CD4-positive, alpha-beta T cell treated with Interleukin-2 at 100 ng/mL for 4 hours (primary cell): ENCODE measurements at places on chromosomes 3 and 15.

- DNase-seq, result no peak
Observed at GRCh38 chr3:177208223-177208622, 10.9 kb upstream of the TBL1XR1 start.

- DNase-seq, result no peak
Observed at GRCh38 chr3:194092881-194093301, 43.1 kb upstream of the HES1 start.

GRCh38 chr15:74788683-74789151, 6.8 kb downstream of the CSK start:
- peak; percentile 43 for DNase-seq

GRCh38 chr3:59326246-59327024, 276.6 kb upstream of the CFAP20DC start:
- DNase-seq, result no peak

- no peak for DNase-seq
Observed at GRCh38 chr15:76163457-76164295, 103.9 kb downstream of the TMEM266 start.

DNA sequence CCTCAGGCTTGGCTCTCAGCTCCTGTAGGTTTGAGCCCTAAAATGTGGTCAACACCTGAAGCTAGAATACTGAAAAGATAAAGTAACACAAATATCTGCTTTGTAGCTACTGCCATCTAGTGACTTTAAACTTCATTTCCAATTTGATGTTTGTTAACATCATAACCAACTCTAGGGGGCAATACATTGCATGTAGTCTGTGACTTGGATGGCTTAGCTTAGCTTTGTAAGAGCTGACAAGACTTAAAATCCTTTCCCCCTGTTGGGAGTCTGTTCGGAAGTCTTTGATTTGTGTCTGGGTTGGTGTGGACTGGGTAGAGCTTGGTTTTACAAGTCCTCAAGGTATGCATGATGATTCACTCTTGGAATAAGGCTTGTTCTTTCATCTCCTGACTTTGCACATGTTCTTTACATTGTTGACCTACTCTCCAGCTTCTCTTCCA, 51.7 kb downstream of the SCN11A start:
- DNase-seq, result peak; percentile 36

- no peak for DNase-seq
Observed at GRCh38 chr3:155166441-155166840, 86.3 kb downstream of the MME start.

DNA sequence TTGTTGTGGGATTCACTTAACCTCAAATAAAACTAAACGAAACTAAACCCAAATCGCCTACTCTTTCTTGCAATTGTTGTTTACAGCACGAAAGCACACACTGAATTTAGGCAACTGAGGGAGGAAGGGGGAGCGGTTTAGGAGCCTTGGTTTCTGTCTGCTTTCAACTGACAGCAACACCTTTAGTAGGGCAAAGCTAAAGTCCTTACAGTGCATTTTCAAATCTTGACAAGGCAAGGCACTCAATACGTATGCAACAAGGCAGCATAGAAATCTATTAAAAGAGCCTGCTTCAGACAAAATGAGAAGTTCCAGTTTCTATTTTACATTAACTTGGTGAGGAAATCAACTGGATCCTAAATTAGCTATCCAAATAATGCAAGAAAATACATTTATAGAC, 174.6 kb downstream of the CHST2 start:
- no peak for DNase-seq
